ENCODE measurements at places on chromosomes 3 and 15.

DNA sequence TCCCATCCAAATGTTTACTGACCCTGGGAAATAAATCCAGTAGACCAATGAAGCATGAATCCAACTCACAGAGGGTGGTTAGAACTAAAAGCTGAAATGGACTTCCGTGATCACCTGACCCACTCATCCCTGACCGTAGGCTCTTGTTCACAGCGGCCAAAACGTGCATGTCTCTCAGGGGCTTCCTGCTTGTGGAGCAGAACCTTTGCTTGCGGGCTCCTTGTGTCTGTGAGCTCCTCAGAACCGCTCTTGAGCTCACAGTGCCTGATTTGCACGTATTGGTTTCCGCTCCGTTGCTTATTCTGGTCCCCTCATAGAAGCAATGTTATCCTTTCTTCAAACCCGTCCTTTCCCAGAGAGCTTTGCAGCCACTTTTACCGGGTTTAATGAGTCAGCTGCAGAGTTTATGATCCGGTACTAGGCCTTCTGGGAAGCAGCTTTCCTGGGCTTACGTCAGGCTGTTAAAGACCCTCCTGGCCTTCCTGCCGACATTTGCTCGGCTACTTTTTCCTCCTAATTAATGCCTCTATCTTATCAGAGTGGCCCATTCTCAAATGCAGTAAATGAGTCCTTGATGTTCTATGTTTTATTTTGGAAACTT, 35.4 kb downstream of the LIPC start:
- no peak for DNase-seq

DNA sequence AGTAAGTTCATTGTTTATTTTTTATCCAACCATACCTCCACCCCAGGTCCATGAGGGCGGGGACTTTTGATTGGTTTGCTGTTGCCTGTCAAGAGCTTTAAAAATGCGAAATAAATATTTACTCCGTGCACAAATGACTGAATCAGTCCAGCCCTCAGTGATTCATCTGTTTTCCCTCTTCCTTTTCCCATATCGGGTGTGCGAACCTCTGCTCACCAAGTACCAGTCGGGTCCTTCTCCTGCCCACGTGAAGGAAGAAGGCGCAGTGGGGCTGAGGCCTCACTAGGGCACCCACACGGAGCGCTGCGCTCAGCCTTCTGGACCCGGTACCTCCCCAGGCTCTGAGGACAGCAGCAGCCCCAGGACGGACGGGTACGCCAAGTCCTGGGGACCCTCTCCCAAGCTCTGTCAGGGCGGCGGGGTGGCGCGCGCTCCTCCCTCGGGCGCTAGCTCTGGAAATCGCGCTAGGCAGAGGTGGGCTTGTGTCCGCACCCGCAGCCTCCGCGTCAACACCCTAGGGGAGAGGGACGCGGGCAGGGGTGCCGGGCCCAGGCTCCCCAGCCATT, 70.5 kb upstream of the EPHB3 start:
- DNase-seq = no peak

- DNase-seq = no peak
Measured at GRCh38 chr3:53144862-53145712, 14.9 kb upstream of the RFT1 start.

DNA sequence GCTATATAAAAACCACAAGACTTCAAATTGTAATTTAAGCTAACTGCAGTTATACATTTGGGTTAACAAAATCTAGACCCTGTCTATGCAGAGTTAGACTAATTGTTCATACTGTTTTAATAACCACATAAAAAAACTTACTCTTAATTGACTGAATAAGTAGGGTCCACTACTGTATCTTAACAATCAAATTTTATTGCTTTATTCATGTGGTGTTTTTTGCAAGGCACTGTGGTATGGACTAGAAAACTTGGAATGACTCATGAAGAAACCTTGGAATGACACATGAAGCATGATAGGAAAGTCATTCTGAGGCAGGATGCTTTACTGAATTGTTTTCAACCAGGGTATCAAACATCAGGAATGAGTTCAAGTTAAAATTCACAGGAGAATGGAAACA, 2.3 kb downstream of the SERP1 start:
- DNase-seq = no peak

DNA sequence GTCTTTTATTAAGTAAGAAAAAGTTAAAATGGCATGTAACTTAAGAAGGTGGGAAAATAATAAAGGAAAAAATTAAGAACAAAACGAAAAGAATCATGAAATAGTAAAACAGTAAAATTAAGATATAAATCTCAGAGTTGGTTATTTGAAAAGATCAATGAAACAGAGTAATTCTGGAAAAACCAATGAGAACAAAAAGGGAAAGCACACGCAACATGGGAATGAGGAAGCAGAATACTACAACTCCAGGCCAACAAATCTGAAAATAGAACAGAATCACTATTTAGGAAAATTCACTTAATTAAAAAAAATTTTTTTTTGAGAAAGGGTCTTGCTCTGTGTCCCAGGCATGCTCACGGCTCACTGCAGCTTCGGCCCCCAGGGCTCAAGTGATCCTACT, 30.7 kb downstream of the WHAMM start:
- DNase-seq = no peak

- DNase-seq = no peak
Measured at GRCh38 chr15:25237291-25237978, 201.4 kb downstream of the UBE3A start.

DNA sequence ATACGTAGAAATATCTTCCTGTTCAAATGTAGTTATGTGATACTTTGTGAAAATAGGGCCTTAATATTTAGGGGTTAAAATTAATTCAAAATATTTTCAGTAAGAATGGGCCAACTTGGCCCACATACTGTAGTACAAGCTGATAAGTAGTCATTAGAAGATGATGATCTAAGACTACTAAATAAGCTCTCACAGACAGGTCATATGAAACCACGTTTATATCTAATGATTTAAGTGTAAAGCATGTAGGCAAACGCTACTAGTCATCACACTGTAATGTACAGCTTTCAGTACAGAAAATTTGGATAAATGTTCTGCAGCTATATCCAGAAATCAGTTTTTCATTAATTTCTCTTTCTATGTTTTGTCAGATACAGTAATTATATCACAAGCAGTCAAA, 228.6 kb downstream of the UBE2E2 start:
- DNase-seq = no peak

GRCh38 chr15:57375827-57376695, at the start of gene CGNL1:
Gene CGNL1, plus strand, starts transcription at chr15:57376505. Its CDS starts 61,495 bp downstream, at chr15:57438000.
- peak; percentile 69 for DNase-seq

DNA sequence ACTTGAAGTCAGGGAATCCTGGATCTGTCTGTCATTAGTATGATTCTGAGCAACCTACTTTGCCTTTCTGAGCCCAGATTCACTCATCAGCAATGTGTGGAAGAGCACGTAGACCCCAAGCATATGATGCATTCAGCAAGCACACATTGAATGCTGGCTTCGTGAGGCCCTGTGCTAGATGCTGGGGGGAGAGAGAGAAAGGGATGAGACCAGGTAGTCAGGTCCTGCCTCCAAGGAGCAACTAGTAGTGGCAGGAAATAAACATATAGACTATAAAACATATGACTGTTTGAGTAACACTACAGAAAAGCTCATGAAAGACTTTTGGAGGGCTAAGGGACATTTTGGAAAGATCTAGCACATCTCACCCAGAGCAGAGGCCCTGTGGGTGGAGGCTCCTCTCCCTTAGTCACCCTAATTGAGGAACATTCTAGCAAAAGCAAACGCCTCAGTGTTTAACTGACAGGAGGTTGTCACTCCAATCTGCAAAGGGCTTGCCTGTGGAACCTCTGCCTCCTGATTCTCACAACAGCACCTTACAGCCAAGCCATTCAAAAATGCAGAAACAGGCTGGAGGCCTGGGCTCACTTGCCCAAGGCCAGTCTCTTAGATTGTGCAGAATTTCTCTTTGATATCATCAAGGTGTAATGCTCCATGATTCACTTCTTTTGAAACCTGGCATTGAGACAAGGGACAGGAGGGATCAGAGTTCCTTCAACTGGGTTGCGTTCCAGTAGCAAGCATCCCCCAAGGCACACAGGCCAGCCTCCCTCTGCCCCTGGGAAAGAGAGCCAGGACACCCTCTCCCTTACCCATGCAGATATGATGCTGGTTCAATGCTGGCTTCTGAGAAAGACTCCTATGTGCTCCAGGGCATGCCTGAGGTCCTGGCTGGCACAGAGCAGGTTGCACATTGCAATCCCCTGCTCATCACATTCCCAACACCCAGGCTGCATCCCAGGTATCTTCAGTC, 26.1 kb downstream of the STARD5 start:
- no peak for DNase-seq

GRCh38 chr3:10299679-10300078, 6.9 kb upstream of the GHRL start:
- no peak for DNase-seq

DNA sequence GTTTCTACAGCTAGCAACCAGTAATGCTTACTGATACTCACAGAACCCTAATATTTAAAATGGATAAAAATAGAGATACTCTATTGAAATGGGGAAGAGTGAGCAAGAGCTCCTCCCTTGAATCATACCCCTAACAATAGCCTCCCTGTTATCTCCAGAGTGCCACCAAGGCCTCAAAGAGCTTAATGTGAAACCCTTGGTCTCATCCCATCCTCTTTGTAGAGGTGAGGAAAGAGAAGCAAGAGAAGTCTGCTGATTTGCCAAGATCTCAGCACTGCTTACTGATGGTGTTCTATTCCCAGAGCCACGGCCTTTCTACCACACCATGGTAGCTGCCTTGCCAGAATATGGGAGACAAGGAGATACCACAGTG, 463.4 kb upstream of the PROK2 start:
- no peak for DNase-seq

GRCh38 chr3:23319366-23320312, 116.5 kb downstream of the UBE2E2 start:
- no peak for DNase-seq

GRCh38 chr3:41364736-41365135, 165.4 kb downstream of the CTNNB1 start:
- no peak for DNase-seq

DNA sequence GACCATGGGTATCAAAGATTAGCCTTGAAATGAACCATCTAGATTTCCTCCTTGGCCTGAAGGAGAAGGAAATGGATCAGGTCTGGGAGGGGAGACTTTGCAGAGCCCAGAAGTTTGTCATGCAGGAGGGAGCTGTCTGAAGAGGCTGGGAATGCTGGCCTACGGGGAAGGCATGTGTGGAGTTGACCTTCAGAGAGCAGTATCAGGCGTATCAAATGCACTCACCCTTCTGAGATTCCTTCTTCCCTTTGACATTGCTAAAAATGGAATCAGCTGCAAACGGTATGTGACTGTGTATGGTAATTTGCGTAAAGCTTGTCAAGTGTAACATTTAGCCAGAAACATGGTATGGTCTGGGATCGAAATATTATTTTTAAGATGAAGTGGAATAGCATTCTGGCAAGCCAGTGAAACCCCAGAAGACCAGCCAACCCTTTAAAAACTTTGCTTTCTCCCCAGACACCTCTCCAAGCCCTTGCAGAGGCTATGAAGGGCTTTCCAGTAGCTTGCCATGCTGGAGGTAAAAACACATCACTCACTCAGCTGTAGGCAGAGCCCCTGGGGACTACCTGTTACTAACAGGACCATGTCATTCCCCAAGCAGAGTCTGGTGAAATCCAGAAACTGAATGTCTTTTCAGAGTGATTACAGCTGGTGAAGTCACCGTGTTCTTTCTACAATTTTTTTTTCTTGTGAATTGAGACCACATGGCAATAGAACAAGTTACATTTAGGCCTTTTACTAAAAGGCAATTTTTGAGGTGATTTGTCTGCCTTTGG, 174.7 kb upstream of the SLC24A5 start:
- DNase-seq = no peak

- no peak for DNase-seq
Measured at GRCh38 chr3:40169983-40170382, 139.5 kb upstream of the EIF1B start.

- DNase-seq = no peak
Measured at GRCh38 chr3:50447290-50447840, 56.1 kb downstream of the CACNA2D2 start.

DNA sequence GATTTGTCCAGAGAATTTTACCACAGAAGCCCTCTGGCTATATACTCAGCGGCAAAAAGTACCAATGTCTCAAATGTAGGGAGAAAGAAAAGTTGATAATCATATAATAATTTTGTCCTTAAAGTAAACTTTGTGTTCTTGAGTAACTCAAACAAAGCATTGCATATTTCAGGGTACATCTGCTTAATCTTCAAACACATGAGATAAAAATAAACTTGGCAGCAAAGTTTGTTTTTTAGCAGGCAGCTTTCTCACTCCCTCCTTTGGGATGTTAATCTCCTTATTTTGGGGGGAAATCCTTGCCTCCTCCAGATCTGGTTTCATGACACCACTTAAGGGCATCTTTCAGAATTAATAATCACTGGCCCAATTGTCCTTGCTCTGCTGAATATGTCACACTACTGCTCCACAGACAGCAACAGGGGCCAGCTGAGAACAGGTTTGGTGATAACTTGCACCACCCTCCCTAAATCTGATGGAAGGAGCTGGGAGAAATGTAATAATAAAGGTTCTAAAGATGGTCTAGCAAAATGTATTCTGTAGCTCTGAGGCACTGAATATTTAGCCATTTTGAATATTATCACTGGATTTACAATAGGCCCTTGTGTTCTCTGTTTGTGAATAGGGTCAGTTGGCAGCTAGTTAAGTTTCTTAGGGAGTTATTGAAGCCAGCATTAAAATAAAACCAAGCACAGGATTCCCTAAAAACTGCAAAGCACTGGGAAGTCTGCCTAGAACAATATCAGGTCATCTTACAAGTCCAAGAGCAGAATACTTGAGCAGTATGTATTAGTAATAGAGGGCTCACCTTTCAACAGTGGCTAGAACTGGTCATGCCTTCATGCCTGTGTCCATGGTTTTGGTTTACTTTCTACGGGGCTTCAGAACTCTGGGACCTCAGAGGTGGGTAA, 79.2 kb downstream of the EFL1 start:
- no peak for DNase-seq

- DNase-seq = no peak
Measured at GRCh38 chr3:49465270-49466034, 4.6 kb upstream of the DAG1 start.

DNA sequence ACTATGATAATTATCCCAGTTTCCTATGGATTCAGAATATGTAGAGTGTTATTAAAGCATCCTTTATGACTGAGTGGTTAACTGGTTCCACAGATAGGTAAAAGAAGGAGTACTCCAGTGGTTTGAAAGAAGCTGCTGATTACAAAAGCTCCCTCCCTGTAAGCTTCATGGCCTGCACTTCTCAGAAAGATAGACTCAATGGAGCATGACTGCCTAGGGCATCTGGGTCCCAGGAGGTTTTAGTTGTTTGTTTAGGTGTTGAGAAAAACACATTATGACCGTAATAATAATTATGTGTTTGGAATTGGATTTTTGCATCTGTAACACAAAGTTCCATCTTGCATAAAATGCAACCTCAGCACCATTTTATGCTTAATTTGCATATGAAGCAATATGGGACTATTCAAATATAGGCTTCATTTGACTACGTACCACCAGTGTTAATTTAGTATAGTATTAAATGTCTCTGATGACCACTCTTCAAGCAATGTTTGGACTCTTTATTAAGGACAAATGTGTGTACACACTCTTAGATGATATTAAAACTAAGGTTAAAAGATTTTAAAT, 121.1 kb downstream of the ROBO2 start:
- no peak for DNase-seq

DNA sequence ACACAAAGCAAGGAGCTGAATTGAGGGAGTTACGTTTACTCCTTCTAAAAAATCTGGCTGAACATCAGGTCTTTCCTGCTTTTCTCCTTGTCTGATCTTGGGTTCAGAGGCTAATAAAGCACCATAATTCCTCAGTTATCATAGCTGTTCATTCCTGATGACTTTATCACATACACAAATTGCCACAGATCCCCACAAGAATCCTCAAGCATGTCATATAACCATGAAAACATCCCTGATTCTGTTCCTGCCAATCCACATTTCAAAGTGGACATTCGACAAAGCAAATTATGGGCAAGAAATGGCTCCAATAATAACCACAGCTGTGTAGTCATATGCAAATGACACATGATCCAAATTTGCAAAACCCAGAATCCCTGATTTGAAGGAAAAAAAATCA, 321.3 kb downstream of the MEX3B start:
- DNase-seq = no peak
